NCI-H1930 (cell line): ENCODE measurements at places on chromosomes 5 and 9.

- no peak for DNase-seq
Measured at GRCh38 chr9:72952914-72953313, at the start of gene ALDH1A1. Gene ALDH1A1, minus strand, starts transcription at chr9:72953053. Its CDS starts 53 bp downstream, at chr9:72953000.

DNA sequence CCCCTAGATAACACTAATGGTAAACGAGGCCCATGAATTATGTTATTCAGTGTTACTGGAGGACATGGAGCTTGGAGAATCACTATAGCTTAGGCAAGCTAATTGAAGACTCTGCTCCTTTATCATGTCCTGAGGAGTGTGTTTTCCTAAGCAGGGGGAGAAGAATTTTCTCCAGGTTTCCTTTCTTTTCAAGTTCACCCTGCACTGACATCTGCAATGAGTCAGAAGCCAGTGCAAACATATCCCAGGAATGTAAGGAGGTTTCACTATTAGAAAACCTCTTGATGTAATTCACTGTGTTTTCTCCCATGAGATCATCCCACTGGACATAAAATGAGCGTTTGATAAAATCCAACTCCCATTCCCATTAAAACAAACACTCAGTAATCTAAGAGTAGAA, 75.6 kb downstream of the DMRT2 start:
- no peak for DNase-seq

- no peak for DNase-seq
Measured at GRCh38 chr5:18023275-18023674, 389.0 kb downstream of the TAF11L14 start.

- DNase-seq, result no peak
Measured at GRCh38 chr9:36985769-36986467, 48.1 kb downstream of the PAX5 start.

DNA sequence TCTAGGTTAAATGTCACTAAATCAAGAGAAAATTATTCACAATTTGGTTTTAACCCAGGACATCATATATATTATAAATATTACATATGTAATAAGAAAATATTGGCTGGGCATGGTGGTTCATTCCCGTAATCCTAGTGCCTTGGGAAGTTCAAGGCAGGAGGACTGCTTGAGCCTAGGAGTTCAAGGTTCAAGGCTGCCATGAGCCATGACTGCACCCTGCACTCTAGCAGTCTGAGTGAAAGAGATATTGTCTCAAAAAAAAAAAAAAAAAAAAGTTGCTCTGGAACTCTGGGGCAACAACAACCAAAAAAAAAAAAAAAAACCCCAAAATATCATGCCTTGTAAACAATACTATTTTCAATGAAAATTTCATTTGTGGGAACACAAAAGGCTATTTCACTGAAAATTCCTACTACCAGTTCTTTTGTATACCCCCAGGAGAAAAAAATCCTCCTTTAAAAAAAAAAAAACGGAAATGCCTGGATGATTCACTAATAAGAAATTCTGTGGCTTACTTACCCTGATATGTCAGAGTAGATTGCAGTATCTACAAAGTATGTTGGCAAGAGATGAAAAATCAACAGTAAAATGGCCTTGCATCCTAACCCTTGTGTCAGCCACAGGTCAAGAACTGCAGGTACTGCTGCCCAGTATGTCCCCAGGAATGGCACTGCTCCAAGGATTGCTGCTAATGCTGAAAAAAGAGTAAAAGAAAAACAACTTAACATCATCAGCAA, 22.6 kb upstream of the CTNNAL1 start:
- DNase-seq, result no peak

DNA sequence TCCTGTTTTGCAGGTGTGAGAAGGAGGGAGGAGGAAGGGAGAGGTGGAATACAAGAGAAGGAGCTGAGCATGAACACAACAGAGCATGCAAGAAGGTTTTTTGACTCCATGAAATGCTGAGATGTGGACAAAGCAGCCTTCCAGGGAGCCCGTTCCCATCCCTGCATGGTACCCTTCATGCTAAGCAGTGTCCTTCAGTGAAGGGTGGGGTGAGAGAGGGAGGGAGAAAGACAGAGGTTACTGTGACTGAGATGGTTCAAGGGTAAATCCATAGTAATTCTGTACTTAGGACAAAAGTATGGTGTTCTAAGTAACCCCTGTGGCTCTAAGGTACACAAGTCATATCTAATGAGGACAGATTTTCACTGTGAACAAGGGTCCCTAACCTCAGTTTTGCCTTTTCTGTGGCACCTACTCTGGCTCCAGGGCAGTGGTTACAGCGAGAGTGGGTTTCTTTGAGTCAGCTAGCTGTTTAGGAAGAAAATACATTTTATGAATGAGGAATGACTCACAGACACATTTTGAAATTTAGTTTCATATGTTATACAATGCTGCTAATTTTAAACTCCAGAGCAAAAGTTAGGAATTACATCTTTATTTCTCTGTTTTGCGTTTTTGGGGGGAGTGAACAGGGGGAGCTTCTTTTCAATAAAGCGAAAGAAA, 184.9 kb upstream of the SLC12A2 start:
- no peak for DNase-seq

DNA sequence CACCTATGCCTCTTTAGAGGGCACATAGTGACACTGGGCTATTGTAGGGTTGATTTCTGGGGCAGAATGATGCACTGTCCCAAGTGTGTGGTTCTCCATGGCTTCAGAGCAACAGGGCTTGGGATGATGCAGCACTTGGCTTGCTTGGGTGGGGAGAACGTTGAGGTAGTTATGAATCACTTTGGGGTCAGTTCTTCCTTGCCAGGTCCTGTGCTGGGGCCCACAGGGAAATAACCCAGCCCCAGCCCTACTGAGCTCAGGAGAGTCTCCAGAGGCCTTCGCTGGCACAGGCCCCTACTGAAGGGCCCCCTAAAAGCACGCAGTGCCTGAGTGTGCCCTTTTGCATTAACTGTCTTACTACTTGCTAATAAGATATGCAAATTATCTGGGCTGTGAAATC, 24.2 kb downstream of the JADE2 start:
- DNase-seq, result no peak

DNA sequence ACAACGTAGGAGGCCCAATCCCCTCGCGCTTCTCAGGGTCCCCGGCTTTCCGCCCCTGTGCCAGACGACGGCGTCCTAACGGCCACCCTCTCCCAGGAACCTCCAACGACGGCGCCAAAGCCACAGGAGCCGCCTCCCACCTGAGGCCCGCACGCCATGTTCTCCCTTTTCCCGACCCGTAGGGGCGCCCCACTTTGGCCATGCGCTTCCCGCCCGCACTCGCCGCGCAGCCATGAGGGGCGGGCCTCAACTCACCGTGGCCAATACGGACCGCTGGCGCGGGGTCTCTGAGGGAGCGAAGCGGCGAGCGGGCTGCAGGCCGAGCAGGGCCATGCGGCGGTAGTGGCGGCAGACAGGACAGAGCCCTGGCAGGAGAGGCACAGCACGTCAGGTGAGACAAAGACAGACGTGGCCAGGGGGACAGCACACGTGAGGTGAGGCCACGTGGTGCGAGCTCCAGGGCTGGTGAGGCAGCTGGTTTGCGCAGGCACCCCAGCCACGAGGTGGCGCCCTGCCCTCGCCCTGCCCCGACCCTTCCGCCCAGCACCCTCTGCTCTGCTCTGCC, 1005.5 kb upstream of the PTPRD start:
- DNase-seq, result no peak
